ENCODE measurements at places on chromosomes 7 and 10. TPM values are rescaled to one million over a fixed set of nuclear protein-coding genes. Genes with fewer than 3 reads are reported as not detected.

Gene DMBT1
- 0.36 TPM for polyA plus RNA-seq

DNA sequence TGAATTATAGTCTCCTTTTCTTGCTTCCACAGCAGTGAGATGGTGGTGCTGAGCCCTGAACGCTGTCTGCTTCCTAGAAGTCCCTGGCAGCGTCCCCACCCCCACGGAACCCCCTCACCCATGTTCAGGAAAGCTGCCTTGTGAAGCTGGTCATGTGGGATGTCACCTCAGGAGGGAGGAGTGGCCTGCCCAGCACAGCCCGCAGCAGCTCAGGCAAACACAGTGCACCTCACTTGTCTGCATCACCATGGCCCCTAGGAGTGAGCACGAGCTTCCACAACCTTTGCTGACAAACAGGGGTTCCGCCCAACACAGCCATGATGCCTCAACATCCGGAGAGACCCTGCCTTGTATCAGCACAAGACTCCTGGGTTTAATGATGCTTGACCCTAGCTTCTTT is 508.9 kb downstream of the RPS24 start:
- no peak for DNase-seq

GRCh38 chr10:21505711-21506278 is 19.7 kb downstream of the SKIDA1 start:
- no peak for DNase-seq

- no peak for DNase-seq
These were observed 19.1 kb upstream of the PVRIG start for GRCh38 chr7:100200693-100201092.

- DNase-seq, result no peak
These were observed 39.6 kb upstream of the SHH start for GRCh38 chr7:155851892-155852291.

DNA sequence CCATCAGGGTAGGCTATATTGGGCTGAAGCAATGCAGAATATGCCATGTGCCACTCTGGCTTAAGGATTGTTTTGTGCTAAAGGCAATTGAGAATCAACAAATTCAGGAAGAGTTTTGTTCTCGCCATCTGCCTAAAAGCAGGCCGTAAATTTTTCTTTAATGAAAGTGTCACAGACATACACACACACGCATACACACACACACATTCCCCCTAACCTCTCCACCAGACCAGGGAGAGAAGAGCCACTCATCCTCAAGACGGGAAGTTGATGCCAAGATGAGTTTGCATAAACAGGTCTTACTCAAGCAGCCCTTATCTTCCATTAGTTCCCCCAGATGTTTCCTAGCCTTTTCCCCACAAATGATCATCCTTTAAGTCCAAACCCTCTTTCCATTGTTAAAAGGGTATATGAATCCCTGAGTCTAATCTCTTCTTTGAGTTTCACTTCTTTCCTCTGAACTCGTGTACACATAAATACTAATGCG is 59.6 kb upstream of the TRIM24 start:
- no peak for DNase-seq

Measured in renal cortex interstitium (tissue), 15 donors.